SW480 (cell line): ENCODE measurements at places on chromosomes 1 and 21.

GRCh38 chr1:154213274-154213673 lies 7.1 kb upstream of the CFAP141 start:
- no peak for DNase-seq

GRCh38 chr1:201486187-201486586 lies 17.2 kb upstream of the PHLDA3 start:
- DNase-seq = no peak

- DNase-seq = no peak
Observed at GRCh38 chr1:17849216-17849615, 94.1 kb downstream of the ACTL8 start.

DNA sequence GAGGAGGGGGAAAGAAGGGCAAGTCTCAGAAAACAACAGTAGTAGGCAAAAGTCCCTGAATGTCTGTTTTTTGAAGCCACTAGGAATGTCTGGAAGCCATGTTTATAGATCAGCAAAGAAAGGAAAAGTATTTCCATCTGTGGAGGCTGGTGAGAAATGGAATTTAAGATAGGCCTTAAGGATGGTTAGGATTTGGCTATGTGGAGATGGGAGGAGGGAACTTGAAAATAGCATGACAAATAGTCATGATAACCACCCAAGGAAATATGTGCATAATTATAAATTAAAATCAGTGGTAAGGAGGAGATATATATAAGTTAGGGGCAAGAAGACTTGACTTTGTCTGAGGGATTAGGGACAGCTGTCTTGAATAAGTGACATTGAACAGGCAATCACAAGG lies 33.8 kb upstream of the FGGY start:
- DNase-seq = no peak

GRCh38 chr1:78061825-78062523 lies 16.2 kb downstream of the GIPC2 start:
- DNase-seq = no peak

GRCh38 chr21:29179503-29179902 lies 49.1 kb downstream of the MAP3K7CL start:
- DNase-seq = no peak

- no peak for DNase-seq
Observed at GRCh38 chr1:18668046-18668445, 37.4 kb downstream of the PAX7 start.

- no peak for DNase-seq
Observed at GRCh38 chr1:114034567-114035303, 55.5 kb downstream of the OLFML3 start.

- DNase-seq = no peak
Observed at GRCh38 chr1:246199086-246199645, 307.9 kb downstream of the SMYD3 start.
